ENCODE measurements at places on chromosomes 12 and 14. TPM values are rescaled to one million over a fixed set of nuclear protein-coding genes. Genes with fewer than 3 reads are reported as not detected.

DNA sequence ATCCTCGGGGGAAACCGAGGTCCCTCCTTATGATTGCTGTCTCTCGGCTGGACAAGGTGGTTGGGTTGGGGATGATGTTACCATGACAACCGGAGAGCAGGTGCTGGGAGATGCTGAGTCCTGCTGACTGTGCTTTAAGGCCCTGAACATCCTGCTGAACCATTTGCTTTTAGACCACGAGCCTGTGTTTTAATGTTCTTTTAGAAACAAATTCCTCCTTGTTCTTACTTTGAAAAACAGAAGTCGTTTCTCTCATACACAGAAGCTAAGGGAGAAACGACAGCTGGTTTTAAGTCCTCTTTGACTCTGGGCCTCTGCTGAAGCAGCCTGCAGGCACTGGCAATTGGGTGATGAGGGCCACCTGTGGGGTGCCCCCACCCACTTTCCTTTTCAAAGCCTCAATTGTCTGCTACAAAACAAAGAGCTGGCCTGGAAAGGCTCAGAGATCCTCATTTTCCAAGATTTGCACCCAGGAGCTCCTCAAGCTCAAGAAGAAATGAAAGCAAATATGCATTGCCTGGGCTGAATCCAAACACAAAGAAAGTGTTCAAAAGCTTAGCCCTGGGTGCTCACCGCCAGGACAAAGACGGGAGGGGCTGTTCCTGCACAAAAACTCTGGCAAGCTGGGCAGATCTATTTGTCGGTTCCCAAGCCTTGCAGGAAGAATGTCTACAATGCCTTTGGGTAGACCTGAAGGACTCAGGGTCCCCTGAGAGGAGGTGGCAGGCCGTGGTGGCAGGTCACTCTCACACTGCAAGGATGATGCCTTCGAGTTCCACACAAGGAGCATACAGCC lies 90.0 kb upstream of the CLMN start:
- DNase-seq: peak; percentile 45

GRCh38 chr14:69539631-69540410 lies 34.9 kb downstream of the CCDC177 start:
- DNase-seq: no peak

GRCh38 chr14:34119107-34119858 lies 168.4 kb upstream of the EGLN3 start:
- DNase-seq: no peak

GRCh38 chr12:125284945-125285685 lies 219.9 kb downstream of the AACS start:
- DNase-seq: no peak

The ELK3 gene
- 12.4 TPM for total RNA-seq

The ATN1 gene
- total RNA-seq: 2.2 TPM

DNA sequence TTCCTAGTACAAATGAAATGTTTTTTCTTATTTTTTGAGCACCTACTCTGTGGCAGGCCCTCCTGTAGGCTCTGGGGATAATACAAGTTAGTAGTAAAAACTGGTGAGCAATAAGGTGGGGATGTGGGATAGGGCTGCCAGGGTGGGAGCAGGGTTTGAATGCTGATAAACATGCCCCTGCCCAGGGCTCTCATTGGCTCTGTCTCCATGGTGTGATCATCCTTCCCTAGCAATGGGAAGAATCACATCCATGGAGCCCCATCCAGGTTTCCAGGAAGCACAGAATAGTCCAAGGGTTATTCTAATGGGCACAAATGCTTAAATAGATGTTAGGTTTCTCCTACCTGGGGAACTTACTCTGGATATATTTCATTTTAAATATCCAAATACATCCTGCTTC lies 45.5 kb downstream of the GIT2 start:
- no peak for DNase-seq

DNA sequence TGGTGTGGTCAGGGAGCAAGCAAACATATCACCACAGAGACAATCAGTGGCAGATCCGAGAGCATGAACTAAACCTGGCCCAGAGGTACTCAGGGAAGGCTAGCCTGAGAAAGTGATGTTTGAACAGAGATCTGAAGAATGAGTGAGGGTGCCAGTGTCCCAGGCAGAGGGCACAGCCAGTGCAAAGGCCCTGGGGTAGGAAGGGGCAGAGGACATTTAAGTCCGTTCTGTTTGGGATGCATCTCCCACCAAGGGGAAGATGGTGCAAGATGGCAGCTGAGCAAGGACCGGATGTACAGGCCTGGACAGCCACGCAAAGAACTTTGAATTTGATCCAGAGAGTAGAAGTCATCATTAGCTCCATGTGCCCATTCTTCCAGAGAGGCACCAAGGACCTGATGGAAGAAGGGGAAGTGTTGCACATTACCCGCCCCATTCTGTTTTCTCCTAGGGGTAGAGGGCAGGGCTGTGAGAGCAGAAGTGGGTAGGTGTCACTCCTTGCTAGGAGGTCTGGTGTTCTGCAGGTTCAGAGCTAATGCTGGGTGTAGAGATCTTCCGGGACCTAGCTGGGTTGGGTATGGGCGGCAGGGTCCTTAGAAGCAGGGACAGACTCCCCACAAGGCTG lies 3.9 kb downstream of the DTX1 start:
- no peak for DNase-seq

- DNase-seq: no peak
These were observed 4.2 kb downstream of the ACACB start for GRCh38 chr12:109120557-109120956.

DNA sequence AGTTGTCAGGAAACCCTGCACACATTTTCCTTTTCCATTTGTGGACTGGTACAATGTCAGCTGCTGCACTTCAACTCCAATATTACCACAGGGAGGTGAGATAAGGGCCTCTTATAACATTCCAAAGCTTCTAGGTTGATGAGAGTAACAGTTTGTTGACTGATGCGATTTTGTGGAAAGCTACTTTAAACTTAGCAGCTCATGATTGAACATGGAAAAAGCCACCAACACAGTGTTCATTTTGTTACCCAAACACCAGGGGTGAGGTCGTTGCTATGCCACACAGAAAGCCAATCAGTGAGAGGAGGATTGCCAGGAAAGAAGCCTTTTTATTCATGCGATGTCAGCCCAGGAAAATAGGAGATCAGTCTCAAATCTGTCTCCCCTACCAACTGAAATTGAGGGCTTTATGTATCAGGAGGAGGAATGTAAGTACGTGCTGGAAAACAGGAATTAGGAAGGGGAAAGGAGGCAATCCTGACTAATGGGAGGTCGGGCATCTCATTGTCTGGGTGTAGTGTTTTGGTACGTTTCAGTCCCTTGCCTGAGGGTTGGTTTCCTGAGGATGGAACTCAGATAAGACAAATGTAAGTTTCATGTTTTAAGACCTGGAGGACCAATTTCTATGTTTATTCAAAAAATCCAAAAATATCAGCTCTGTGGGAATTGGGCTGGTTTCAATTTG lies 92.7 kb upstream of the PLEKHA5 start:
- no peak for DNase-seq

- no peak for DNase-seq
These were observed 72.4 kb downstream of the MAP1LC3B2 start for GRCh38 chr12:116631619-116632018.

- peak; percentile 2 for DNase-seq
These were observed 35.6 kb downstream of the RPS29 start for GRCh38 chr14:49550286-49551184.

GRCh38 chr12:5511256-5511643 lies 79.3 kb downstream of the NTF3 start:
- no peak for DNase-seq

The ANG gene
- 7.1 TPM for total RNA-seq

DNA sequence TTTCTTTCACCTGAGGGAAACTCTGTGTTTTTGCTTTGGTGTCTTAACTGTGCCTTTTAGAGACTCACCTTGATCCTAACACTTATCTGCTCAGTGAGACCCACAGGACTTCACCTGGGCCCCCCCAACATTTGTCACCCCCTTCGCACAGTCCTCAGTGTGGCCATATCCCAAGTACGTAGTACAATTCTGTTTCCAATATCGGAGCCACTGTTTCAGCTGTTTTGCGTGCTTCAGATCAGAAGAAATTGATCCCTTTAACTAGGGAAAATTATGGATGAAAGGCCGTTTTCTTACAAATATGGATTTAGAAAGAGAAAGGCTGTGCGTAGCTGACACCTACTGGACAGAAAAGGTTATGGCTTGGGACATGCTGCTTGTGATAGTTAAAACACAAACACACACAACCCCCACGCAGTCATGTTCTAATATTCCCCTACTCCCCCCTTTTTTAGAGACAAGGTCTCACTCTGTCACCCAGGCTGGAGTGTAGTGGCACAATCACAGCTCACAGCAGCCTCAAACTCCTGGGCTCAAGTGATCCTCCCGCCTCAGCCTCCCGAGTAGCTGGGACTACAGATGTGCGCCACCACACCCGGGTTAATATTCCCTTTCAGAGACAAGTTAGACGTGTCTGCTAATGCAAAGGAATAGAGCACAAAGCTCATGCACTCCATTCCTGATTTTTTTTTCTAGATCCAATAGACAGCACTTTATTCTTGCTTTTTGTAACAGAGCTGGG lies 3.6 kb upstream of the SLC7A8 start:
- peak; percentile 85 for DNase-seq

DNA sequence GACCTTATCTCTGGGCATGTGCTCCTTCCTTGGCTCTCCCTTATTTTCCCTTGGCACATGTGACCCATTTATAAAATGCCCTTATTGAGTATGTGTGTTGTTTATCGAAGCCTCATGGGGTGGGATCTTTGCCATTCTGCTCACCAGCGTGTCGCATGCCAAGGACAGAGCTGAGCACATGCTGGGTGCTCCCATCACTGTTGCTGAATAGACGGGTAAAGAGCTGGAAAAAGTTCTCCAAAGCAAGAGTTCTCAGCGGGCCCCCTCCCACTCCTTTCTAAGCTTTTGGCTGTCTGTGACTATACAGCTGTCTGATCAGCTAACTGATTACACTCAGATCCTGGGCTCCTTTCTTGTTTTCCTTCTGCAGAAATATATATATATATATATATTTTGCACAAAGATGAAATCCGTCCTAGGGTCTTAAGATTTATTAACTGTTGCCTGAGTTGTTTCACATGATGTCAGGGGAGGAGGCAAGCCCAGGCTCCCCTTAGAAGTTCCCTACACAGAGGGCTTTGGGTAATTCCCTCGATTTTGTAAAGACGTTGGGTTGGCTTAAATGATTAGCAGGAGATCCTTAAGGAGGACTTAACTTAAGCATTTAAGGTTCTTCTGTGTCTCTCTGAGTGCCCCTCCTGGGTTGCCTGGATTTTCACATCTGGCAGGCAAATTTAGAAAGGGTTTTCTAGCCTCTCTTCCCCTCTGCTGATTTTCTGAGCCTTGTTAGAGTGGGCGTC lies 71.6 kb downstream of the TMEM132C start:
- peak; percentile 33 for DNase-seq

DNA sequence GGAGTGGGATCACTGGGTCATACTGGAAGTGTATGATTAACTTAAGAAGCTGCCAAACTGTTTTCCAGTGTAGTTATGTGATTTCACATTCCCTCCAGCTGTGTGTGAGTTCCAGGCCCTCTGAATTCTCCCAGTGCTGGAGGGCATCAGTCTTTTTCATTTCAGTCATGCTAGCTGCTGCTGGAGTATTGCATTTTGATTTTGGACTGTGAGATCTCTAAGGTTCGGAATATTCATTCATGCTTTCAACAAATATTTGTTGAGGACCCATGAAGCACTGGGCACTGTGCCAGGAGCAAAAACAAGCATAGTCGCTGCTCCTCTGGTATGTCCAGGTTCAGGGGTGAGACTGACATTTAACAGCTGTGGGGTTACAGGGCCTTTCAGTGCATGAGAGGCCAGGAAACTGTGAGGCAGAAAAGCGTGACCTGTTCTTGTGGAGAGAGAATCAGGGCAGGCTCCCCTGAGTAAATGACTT lies 133.2 kb downstream of the SCARB1 start:
- no peak for DNase-seq

DNA sequence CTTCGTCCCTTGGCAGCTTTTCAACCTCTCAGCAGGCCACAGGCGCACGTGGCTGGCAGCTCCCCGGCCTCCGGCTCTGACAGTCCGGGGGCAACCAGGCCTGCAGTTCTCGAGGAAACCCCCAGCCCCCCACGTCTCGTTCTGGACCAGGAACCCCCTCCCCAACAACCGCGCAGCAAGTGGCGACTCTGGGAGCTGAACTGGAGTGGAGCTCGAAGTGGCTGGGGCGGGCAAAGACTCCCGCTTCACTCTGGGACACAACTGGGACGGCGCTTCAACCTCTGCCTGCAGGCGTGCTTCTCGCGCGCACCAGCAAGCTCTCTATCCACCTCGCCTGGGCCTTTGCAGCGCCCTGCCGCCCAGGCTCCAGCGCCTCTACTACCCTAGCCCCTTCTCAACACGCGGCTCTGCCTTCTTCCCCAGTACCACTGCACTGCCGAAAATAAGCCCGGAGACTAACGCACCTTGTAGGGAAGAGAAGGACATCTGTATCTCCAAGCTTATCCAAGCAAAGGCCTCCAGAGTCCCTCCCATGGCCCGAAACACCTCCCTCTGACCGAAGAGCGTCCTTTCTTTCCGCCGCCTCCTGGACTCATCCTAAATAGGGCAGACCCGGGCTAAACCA lies 2.4 kb upstream of the NKX2-1 start:
- no peak for DNase-seq

The SLC6A15 gene
- total RNA-seq: 16.9 TPM

DNA sequence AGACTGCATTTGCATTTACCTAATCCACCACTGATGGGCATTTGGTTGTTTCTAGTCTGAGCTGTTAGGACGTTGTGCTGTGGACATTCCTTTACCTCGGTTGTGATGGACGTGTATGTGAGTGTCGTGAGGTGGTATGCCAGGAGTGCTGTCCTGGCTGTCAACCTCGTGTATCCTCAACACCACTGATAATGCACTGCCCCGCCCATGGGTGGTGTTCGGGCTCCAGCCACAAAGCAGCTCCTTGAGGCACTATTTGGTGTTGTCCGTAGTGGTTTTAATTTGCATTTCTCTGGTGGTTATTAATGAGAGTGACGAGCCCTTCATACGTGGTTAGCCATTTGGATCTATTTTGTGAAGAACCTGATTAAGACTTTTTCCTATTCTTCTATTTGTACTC lies 87.6 kb downstream of the PPP2R5C start:
- DNase-seq: no peak
